ENCODE measurements at places on chromosomes 16 and 17.

GRCh38 chr17:74682028-74682427 is 30.7 kb downstream of the CD300LF start:
- DNase-seq, result no peak

- no peak for DNase-seq
Observed at GRCh38 chr17:2435862-2436261, 35.0 kb upstream of the MNT start.

DNA sequence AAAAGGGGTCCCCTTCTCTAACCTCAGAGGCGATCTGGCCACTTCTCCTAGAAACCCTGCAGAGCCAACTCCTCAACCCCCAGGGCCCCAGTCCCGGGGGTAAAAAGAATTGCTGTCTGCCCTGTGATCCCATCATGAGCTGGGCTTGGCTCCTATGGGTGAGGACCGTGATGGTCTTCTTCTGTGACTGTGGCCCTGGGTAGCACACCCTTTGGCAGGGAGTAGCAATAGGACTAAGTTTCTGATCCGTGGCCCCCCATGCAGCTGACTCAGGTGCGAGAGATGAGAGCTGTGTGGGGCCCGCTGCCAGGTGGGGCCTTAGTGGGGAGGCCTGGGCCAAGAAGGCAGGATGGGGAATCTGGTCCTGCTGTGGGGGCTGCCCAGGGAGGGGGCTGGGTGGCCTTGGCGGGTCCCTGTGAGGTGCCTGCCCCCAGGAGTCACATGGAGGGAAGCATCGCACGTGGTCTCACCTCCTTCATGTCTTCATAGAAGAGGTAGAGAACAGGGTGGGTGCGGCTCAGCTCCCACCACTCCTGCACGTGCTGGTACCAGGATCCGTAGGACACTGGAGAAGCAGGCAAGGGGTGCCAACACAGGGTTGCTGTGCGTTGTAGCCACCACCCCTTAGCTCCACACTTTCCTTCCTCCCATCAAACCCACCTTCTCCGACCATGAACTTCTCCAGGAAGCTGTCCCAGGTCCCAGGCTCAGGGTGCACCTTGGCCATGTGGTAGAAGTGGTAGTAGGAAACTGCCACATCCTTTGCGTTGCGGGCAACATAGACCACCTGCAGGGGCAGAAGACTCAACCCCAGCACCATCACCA is 3.3 kb downstream of the SULT1A1 start:
- DNase-seq, result no peak

GRCh38 chr17:4986403-4986802 is 1.1 kb downstream of the CAMTA2 start:
- no peak for DNase-seq

GRCh38 chr16:10868596-10869469 is 8.2 kb upstream of the CIITA start:
- DNase-seq, result no peak

- no peak for DNase-seq
Observed at GRCh38 chr16:6891496-6891895, 441.1 kb upstream of the RBFOX1 start.

DNA sequence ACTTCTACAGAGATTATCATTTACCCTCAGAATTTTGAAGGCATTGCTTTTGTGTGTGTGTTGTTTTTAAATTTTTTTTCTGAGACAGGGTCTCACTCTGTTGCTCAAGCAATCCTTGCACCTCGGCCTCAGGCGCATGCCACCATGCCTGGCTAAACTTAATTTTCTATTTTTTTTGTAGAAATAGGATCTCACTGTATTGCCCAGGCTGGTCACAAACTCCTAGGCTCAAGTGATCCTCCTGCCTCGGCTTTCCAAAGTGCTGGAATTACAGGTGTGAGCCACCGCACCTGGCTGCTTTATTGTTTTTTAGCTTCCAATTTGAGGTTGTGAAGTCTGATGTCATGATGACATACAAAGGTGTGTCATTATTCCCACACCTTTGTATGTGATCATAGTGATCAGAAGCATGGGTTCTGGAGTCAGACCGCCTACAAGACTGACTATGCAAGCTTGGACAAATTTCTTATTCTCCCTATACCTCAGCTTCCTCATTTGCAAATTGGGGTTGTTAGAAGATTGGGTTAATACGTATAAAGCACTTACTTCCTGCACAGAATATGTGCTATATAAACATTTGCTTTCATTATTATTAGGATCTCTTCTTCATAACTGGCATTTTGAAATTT is 5.8 kb downstream of the SEPHS2 start:
- DNase-seq, result no peak

GRCh38 chr17:37791447-37792399 is 46.9 kb upstream of the HNF1B start:
- peak; percentile 27 for DNase-seq

GRCh38 chr17:42313773-42314566 is 25.7 kb downstream of the STAT5A start:
- no peak for DNase-seq

DNA sequence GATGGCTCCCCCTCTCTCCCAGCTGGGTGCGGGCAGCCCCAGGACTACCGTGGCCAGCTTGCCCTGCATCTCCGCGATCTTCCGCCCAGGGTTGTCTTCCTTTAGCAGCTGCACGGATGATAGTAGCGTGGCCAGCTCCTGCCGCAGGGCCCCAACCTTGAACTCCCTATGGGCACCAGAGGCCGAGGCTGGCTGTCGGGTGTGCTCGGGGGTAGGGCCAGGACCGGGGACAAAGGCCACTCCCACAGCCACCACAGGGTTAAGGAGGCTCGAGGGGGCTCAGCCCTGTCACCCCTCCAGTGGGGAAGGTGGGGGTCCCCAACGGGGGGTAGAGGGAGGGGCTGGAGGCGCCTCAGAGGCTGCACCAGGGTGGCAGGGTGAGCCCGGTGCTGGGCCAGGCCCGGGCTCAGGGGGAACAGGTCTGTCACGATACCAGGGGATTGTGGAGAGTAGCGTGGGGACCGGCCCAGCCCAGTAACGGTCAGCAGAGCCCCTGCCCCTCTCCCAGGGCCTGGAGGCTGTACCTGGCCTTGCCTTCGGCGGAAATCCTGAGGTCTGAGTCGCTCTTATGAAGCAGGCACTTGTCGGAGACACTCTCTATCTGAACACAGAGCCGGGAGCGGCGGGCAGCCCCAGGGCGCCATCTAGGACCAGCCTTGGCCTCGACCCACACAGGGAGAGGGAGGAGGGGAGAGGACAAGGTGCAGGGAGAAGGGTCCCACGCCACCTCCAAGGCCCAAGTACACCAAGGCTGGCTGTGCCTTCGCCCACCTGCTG is 5.2 kb downstream of the PERCC1 start:
- no peak for DNase-seq

DNA sequence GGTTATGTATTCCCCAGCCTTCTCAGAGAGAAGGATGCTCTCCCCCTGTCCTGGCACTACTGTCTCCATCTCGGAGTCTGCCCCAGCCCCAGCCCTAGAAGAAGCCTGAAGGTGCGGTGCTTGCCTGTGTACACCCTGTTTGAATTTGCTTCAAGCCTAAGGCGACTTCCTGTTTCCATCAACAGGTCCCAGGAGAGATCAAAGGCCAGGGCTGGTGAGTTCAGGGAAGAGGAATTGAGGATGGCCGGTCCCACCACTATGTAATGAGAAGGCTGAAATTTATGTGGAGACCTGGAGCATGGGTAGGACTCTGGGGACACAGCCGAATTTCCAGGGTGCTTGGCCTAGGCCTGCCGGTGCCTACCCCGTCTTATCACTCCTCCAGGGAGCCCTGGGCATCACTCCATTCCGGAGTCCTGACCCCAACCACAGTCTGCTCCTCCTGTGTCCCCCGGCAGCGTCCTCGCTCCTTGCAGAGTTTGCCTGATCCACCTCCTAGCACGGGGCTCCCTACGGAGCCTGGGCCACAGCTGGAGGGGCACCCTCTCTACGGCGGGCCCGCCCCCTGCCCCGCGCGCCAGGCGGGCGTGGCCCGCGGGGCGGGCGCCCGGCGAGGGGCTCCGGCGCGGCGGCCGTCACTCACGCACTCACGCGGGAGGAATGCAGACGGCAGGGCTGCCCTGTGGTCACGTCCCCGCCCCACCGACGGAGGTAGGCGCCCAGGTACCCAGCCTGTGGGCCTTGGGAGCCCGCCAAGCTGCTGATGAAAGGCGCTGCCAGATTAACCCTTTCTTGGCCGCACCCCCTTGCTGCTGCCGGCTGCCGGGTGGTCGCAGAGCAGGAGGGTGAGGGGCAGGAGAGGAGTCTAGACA is 53.8 kb upstream of the TAC4 start:
- no peak for DNase-seq

DNA sequence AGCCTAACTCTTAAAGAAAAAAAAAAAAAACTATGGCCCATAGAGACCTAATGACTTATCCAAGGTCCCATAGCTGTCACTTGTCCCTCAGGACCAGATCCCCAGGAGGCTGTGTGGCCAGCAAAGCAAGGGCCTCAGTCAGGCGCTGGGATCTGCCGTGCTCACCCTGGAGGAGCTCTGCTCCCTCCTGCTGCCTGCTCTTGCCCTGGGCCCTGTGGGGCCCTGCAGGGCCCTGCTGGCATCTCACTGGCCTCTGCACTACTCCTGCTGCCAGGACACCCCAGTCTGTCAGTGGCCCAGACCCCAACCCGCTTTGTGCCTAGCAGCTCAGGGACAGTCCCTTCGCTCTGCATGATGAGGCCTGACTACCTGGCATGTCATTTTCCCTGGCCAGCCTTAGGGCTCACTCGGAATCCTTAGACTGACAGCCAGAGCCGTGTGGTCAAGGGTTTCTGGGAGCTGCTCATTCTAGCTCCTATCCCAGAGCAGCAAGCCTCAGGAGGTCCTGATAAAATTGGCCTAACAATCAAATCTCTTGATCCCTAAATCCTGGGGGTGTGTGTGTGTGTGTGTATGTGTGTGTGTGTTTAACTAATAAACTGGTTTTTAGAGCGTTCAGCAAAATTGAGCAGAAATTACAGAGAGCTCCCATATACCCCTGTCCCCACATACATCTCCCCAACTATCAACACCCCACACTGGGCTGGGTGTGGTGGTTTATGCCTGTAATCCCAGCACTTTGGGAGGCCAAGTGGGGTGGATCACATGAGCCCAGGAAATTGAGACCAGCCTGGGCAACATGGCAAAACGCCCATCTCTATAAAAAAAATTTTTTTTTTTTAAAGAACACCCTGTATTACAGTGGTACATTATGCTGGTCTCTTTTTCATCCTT is 21.7 kb downstream of the KATNIP start:
- no peak for DNase-seq

GRCh38 chr16:5056352-5056751 is 9.4 kb downstream of the C16orf89 start:
- DNase-seq, result no peak

- DNase-seq, result no peak
Observed at GRCh38 chr16:68183046-68183445, 52.9 kb downstream of the ESRP2 start.

DNA sequence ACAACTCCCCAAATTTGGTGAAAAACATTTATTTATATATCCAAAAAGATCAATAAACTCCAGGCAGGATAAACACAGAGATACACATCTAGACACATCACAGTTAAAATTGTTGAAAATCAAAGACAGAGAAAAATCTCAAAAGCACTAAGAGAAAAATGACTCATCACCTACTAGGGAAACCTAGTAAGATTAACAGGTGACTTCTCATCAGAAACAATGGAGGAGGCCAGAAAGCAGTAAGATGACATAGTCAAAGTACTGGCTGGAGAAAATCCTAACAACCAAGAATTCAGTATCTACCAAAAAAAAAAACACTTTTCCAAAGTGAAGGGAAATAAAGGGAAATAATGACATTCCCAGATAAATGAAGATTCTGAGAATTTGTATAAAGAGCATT is 33.8 kb downstream of the ULK2 start:
- no peak for DNase-seq

DNA sequence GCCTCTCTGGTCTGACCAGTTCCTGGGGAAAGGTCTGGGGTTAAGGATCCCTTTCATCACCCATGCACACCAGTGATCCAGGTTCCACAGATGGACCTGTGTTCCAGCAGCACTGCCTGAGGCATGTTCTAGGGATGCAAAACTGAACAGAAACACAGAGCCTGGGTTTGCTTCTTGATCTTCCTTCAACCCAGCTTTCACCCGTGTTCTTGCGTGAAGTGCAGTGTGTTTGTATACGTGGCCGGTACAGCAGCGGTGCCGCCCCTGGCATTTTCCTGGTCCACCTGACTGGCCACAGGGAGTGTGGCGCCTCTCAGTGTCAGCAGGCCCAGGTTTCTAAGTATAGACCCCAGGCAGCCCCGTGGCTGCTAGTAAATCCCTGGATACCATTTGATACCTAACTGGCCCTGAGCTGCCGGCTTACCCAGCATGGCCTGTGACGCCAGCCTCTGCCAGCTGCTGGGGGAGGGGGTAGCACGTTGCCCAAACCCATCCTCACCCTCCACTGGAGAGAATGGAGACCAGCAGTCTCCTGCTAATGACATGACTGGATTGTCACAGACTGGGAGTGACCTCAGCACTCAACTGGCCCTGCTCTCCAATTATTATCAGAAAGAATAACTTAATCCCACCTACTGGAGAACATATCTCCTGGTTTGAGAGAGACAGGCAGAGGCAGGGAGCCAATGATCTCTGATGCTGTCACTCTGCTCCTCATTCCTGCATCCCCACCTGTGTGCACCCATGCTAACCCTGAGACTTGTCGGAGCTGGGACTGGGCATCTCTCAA is 59.2 kb upstream of the LGALS9 start:
- no peak for DNase-seq

DNA sequence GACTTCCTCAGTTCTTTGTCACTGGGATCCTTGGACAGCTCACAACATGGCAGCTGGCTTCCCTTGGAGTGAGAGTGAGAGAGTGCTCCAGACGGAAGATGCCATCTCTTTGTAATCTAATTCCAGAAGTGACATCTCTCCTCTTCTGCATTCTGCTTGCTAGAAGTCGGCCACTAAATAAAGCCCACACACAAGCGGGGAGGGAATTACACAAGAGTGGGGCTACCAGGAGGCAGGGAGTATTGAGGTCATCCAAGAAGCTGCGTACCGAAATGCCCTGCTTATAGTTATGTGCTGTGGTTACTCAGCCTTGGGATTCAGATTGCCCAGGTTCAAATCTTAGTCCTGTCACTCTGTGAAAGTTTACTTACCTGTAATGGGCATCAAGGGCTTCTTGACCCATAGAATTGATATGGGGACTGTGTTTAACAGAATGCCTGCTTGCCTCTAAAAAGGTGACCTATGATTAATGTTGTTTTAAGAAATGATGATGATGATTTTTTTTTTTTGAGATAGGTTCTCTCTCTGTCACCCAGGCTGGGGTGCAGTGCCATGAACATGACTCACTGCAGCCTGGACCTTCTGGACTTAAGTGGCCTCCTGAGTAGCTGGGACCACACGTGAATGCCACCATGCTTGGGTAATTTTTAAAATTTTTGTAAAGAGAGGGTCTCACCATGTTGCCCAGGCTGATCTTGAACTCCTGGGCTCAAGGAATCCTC is 120.9 kb upstream of the HS3ST2 start:
- no peak for DNase-seq

All from activated CD8-positive, alpha-beta memory T cell treated with anti-CD3 and anti-CD28 coated beads for 48 hours (primary cell).